NCI-H1694 treated with DMSO at 0.1 percent for 48 hours (cell line): ENCODE measurements at places on chromosomes 4 and X.

DNA sequence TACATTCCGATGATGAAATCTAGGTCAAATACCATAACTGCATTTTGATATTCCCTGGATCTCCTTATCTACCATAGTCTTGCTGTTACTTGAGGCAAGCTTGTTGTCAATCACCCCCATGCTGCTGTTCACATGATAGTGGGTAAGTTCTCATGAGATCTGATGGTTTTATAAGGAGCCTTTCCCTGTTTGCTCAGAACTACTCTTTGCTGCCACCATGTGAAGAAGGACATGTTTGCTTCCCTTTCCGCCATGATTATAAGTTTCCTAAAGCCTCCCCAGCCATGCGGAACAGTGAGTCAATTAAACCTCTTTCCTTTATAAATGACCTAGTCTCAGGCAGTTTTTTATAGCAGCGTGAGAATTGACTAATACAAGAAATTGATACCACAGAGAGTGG lies 432.0 kb downstream of the GLUD2 start:
- DNase-seq: no peak

DNA sequence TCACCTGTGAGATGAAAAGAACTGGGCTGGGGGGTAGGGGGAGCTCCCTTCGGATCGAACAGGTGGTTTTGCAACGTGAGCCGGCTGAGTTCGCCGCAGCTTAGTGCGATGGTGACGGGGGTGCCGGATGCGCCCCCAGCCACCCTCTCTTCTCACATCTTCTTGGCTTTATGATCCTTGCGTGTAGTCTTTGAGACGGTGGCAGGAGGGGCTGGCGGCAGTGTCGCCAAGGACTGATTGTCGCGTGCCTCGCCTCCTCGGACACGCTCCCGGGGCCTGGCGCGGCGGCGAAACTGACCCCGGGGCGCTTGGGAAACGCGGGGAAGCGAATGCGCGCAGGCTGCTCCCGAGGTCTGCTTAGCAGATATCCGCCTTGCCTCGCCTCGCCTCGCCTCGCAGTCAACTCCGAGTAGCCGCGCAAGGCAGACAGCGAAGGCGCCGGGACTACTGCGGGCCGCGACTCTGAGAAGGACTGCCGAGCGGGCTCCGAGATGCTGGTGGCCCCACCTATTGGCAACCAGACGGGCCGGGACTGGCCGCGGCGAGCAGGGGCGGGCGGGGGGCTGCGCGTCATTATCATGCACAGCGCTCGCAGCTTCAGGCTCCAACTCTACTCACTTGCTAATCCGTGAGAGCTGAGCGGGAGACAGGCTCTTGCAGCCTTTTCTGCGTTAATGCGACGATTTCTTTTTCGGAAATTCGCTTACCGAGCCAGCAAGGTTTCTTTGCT lies 1.5 kb downstream of the GRID2 start:
- peak; percentile 39 for DNase-seq

DNA sequence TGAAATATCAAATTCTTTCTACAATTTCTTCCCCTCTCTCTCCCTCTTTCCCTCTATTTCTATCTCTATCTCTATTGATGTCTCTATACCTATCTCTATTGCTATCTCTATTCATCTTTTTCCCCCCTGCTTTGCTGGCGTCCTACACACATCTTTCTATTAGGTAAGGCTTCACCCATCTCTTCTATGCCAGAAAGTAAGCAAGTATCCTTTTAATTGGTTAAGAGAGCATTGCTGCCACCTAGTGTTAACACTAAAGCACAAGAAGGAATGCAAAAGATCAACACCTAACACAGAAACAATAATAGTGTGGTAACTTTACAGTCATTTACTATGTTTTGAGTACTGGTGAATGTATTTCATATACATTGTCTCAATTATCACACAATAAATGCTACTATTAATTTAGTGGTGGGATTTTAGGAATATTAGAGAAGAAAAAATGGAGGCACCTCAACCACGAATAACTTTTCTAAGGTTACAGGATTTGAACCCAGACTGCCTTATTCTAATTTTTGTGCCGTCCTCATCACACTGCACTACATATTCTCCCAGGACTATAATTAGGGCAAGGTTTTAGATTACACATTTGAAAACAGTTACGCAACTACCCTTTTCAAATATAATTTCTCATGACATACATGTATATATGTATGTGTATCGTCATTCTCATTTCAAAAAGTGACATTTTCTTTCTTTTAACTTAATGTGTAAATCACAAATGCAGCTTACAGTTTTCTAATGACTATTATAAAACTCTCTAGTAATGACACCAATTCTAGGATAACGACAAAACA lies 3.7 kb upstream of the C4orf36 start:
- DNase-seq: peak; percentile 76

GRCh38 chr4:77185686-77186085 lies 28.7 kb downstream of the CCNG2 start:
- no peak for DNase-seq
